Progenitor cell of endocrine pancreas (in vitro differentiated cells): ENCODE measurements at places on chromosomes 4 and X.

- no peak for DNase-seq
Measured at GRCh38 chr4:148069895-148070178, 337.9 kb downstream of the ARHGAP10 start.

- DNase-seq, result no peak
Measured at GRCh38 chr4:93693141-93693540, 135.4 kb upstream of the ATOH1 start.

GRCh38 chr4:79331126-79331876 lies 5.4 kb upstream of the NAA11 start:
- DNase-seq, result no peak

GRCh38 chr4:75745161-75745560 lies 20.8 kb downstream of the USO1 start:
- no peak for DNase-seq

GRCh38 chr4:156021298-156021697 lies 67.6 kb upstream of the CTSO start:
- DNase-seq, result no peak

DNA sequence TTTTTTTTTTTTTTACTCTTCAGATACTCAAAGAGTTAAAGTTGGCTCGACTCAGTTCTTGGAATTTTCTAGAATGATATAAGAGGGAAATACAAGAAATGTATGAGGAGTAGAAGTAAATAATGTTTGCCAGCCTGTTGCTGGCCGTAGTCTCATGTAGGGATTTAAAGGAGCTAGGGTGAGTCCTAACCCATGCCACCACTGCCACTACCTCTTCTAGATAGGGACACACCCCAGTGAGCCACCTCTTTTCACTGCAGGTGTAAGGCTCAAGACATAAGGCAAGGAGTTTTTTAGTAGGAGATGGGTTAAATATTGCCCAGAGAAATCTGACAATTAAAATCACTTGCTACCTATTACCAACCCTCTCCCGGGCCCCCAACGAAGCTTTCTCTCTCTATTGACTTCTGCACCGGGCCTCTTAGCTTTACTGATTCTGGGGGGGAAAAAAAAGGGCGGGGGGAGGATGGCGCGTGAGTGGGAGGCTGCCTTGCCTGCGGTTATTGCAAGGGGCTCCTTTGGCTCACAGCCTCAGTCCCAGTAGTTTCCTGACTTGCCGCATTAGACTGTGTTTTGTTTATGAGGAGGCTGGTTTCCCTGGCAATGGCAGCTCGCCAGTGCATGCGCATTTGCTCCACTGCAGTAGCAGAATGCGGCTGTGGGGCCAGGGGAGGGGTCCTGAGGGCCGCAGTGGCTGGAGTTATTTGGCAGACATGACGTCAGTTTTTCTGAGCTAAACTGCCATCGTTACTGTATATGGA lies 3.0 kb downstream of the LINC00632 start:
- DNase-seq, result peak; percentile 42

- DNase-seq, result no peak
Measured at GRCh38 chr4:44150091-44150576, 298.5 kb downstream of the KCTD8 start.

DNA sequence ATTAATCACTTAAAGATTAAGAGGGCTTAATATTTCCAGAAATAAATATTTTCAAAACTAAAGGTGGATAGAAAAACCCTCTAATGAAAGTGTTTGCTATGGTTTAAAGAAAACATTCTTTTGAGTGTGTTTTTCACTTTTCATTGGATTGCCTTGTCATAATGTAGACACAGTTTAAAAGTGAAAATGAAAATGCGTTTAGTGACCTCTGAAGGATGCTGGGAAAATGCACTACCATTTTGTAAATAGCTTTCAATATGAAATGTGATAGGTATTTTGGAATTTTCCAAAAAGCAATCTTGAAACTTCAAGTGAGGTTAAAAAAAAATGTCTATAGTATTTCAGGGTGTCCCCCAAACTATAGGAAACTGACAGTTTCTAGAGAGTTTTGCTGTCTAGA lies 642.2 kb downstream of the C4orf33 start:
- no peak for DNase-seq
